ENCODE measurements at places on chromosomes 4 and X.

- no peak for DNase-seq
- no peaks in the 10 kb centered on the region for H3K4me1 ChIP-seq
- H3K27me3 ChIP-seq = no peaks in the 10 kb centered on the region
- no peak overlapping the region for H3K4me3 ChIP-seq
- no peak overlapping the region for H3K27ac ChIP-seq
Measured at GRCh38 chr4:87949961-87950360, 25.6 kb upstream of the SPP1 start.

GRCh38 chr4:7075962-7076695 lies 8.3 kb upstream of the GRPEL1 start:
- no peak overlapping the region for H3K4me3 ChIP-seq
- no peaks in the 10 kb centered on the region for H3K4me1 ChIP-seq
- no peaks in the 10 kb centered on the region for H3K36me3 ChIP-seq
- no peak overlapping the region for H3K27ac ChIP-seq
- DNase-seq = no peak

DNA sequence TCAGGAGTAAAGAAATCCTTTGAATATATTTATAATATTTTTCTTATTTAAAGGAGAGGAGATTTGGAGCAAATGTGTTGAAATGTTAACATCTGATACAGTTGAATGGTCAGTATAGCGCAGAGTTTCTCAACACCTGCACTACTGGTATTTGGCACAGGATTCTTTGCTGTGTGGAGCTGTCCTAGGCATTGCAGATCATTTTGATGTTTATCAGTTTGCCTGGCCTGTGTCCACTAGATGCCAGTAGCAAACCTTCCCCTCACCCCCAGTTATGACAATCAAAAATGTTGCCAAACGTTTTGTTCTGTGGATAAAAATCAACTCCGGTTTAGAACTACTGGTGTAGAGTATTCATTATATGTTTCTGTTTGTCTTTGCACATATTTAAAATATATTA lies 765.3 kb upstream of the SLIT2 start:
- no peaks in the 10 kb centered on the region for H3K27me3 ChIP-seq
- H3K4me1 ChIP-seq = no peaks in the 10 kb centered on the region
- no peak overlapping the region for H3K27ac ChIP-seq
- DNase-seq = no peak
- no peaks in the 10 kb centered on the region for H3K36me3 ChIP-seq

DNA sequence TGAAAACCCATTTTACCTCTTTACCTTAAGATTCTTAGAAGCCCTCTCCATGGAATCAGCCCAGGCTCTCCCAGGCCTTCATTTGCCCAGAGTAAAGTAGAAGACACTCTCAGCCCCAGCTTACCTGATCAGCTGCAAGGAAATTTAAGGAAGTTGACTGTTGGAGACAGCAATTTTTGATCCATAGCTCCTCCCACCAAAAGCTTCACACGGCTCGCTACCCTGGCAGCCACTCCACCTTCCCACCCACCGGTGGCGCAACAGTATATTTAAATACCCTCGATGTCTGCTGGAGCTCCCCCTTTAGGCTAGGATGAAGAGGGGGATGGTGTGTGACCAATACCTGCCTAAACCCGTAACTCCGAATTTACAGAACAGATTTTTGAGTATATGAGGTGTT lies 75.4 kb downstream of the MBNL3 start:
- no peaks in the 10 kb centered on the region for H3K27me3 ChIP-seq
- H3K27ac ChIP-seq = no peak overlapping the region
- no peak for DNase-seq
- no peaks in the 10 kb centered on the region for H3K4me1 ChIP-seq
- H3K4me3 ChIP-seq = no peak overlapping the region
- no peaks in the 10 kb centered on the region for H3K36me3 ChIP-seq

DNA sequence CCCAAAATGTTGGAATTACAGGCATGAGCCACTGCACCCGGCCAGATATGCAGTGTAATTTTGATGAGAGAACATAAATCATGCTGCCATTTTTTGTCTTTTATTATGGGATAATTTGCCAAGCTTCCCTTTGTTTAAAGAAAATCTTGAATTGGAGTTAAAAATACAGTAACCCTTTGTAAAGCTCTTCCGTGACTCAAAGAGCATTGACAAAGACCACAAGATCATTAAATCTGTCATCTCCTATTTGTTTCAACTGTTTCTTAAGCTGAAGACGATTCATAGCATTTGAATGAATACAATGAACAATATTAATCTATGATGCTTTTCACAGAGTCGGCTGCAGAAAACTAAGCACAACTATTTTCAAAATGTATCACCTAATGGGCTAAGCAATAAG lies 132.6 kb downstream of the ANAPC4 start:
- no peak for DNase-seq
- no peak overlapping the region for H3K27ac ChIP-seq
- H3K4me1 ChIP-seq = no peaks in the 10 kb centered on the region
- H3K4me3 ChIP-seq = no peak overlapping the region
- no peaks in the 10 kb centered on the region for H3K27me3 ChIP-seq

DNA sequence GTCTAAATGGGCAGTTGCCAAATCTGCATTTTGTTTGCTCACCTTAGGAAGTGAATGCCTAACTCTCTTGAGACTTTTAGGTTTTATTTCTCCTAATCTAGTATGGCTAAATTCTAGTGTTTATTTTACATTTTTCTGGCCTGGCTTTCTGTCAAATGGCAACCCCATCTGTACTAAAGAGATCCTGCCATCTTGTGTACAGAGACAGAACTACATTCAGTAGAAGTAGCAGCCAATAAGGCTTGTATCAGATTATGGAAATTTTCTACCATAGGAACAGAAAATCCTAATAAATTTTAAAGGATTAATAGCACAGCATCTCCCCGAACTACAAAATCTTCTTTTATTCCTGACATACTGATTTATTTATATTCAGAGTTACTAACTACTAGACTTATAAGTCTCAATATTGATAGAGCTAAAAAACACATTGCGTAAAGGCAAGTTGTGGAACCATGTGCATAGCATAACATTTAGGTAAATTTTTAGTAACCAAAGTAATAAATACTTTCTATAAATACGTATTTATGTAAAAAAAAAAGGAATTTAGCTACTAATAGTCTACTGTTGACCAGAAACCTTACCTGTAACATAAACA lies 45.5 kb downstream of the TMEM144 start:
- peaks cover 12% of the 10 kb centered on the region for H3K4me1 ChIP-seq
- H3K27ac ChIP-seq = no peak overlapping the region
- H3K36me3 ChIP-seq = no peaks in the 10 kb centered on the region
- no peak overlapping the region for H3K4me3 ChIP-seq
- no peaks in the 10 kb centered on the region for H3K27me3 ChIP-seq

DNA sequence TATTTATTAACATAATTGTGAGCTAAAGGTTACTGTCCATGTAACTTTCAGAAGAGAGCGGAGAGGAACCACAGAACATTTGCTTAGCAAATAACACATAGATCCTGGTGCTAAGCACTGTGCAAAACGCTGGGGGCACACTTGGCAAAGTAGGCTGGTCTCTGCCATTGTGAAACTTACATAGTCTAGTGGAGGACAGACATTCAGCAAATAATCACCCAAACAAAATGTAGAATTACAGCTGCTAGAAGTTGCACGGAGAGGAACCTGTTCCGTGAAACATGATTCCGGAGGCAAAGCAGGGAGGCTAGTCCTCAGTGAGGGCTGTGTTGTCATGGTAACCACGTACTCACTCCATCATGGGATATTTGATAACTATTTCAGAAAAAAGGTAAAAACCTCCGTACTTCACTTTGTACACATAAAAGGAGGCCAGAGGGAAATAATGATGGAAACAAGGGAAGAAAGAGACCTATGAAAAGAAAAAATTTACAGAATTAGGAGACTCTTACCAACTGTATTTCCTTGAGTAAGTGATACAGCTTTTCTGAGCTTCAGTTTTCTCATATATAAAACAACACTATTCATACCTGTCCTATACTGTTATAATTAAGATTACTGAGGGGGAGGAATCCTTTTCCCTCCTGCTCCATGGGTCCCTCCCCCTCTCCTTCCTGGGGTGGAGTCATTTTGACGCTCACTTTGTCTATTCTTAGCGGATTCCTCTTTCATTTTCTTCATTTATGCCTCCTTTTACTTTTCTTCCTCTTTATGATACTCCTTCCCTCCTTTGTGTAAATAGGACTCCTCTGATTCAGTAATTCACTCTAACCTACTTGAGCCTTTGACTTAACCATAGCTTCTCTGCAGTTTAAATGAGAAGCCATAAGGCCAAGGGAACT lies 825 bp upstream of the RASGEF1B start:
- H3K4me3 ChIP-seq = peak overlapping the region; percentile 71
- peak overlapping the region; percentile 97 for H3K27ac ChIP-seq
- no peaks in the 10 kb centered on the region for H3K27me3 ChIP-seq
- no peaks in the 10 kb centered on the region for H3K36me3 ChIP-seq
- peak; percentile 86 for DNase-seq
- H3K4me1 ChIP-seq = peaks cover 8% of the 10 kb centered on the region

DNA sequence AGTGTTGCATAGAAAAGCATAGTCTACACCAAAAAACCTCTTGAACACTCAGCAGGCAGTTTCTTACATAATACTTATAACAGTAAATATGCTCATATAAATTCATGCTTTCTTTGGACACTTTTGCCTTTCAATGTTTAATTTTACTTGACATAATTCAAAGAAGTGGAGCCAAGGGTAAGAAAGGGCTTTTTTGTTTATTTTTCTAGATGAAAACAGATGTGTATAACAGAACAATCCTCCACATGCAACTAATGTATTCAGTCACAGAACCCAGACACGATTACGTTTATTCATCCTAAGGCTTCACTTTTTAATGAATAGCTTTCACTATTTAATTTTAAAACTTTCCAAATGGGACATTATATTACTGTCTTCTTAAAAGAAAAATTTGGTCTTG lies 58.0 kb upstream of the PTPN13 start:
- no peaks in the 10 kb centered on the region for H3K4me1 ChIP-seq
- no peaks in the 10 kb centered on the region for H3K36me3 ChIP-seq
- DNase-seq = no peak
- H3K4me3 ChIP-seq = no peak overlapping the region
- H3K27me3 ChIP-seq = no peaks in the 10 kb centered on the region
- no peak overlapping the region for H3K27ac ChIP-seq

Measured in MM.1S (cell line).